NCI-H1930 (cell line): ENCODE measurements at places on chromosomes 3 and 15.

- no peak for DNase-seq
These were observed 32.9 kb upstream of the TMEM115 start for GRCh38 chr3:50392101-50392715.

- no peak for DNase-seq
These were observed 101.5 kb upstream of the TGFBR2 start for GRCh38 chr3:30504939-30505338.

- no peak for DNase-seq
These were observed 357.8 kb downstream of the OCA2 start for GRCh38 chr15:27741226-27741860.

- no peak for DNase-seq
These were observed 90.5 kb downstream of the TGFBR2 start for GRCh38 chr3:30696896-30697295.

DNA sequence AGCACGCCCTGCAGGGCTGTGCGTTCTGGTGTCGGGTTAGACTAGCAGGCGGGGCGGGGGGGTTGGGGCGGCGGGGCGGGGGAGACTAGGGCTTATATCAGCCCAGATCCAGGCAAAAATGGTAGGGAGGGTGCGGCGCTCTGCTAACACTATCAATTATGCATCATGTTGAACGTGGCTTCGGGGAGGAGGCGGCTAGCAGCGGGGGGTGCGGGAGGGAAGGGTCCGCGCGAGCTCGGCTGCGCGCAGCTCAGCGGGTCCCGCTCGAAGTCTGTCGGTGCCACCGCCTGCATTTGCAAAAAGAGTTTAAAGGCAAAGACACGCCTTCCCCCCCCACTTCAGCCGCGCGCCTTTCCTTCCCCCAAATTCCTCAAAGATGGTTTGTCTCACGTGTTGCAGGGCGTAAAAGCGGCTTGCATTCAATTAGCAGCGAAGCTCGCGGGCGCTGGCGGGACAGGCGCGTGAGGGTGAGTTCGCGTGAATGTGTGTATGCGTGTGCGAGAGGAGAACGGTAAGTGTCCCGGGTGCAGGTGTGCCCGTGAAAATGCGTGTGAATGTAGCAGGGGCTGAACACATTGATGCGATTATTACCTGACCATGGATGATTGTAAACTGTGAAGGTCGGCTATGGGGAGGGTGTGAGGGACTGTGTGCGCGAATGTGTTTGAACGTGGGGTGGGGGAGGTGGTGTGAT lies at the start of gene ISLR2:
Gene ISLR2 (plus strand): TSS at position 432 of the 694 bp plus-strand sequence. CDS start 2,169 bp downstream, outside the sequence.
- no peak for DNase-seq

- DNase-seq, result no peak
These were observed 7.2 kb upstream of the MUC13 start for GRCh38 chr3:124941771-124942170.

GRCh38 chr3:45657853-45658252 lies 31.3 kb upstream of the SACM1L start:
- no peak for DNase-seq

GRCh38 chr3:29468187-29468586 lies 187.3 kb downstream of the RBMS3 start:
- DNase-seq, result no peak

DNA sequence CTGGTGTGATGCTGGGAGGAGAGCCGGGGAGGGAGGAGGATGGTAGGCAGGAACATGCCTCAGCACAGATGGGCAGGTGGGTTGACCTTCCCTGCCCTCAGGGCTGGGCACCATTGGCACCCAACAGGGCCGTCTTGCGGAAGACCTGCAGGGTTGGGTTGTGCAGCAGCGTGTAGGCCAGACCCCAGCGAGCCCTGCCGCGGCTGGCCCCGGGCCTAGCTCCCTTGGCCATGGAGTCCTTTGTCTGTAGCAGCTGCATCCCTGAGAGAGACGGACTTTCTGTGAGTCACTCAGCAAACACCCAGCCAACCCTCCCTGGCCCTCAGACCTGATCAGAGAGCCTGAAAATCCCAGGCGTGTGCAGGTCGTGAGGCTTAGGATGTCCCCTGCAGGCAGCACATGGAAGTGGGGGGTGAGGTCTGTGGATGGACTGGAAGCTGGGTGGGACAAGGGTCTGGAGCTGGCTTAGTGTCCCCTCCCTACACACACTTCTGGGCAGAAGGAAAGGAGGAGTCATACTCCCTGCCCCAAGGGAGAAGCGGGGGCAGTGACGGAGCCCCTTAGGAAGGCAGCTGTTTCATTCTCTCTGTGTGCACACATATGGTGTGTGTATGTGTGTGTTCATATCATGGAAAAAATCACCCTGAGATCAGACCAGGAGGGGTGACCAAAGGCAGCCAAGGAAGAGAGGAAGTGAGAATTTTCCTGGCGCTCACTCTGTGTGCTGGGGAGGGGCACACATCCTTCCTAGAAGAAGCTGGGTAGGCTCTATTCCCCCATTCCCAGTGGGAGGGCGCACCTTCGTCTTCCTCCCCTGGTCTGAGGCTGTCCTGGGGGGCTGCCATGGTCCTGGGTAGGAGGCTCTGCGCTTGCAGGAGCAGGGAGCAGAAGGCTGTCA lies 6.7 kb downstream of the ISLR start:
- DNase-seq, result no peak

- no peak for DNase-seq
These were observed 70.4 kb downstream of the RGMA start for GRCh38 chr15:93018574-93018973.
